ENCODE measurements at places on chromosomes 12 and 14. TPM values are rescaled to one million over a fixed set of nuclear protein-coding genes. Genes with fewer than 3 reads are reported as not detected.

GRCh38 chr12:80935111-80935510 is 2.6 kb downstream of the LIN7A start:
- DNase-seq = no peak

GRCh38 chr12:2648406-2648805 is 146.4 kb upstream of the FKBP4 start:
- DNase-seq = peak; percentile 11

DNA sequence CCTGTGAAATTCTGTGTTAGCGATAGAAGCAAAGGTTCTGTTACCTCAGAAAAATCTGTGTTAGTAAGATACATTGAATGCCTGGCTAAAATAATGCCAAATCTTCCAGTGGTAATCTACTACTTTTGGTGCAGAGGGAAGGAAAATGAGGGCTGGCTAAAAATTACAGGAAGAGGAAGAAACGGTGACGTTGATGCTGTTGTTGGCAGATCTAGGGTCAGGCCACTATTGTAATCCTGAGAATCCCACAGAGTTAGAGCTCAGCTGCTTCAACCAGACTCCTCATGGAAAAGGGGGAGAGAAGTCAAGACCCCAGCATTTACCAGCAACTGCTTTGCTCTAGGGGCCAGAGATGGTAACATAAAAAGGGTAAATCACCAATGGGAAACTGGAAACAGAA is 145.1 kb downstream of the PPM1H start:
- no peak for DNase-seq

- DNase-seq = no peak
These were observed 37.2 kb downstream of the IFNG start for GRCh38 chr12:68122236-68122920.

SIRT4 gene
- 0.39 TPM for total RNA-seq

DNA sequence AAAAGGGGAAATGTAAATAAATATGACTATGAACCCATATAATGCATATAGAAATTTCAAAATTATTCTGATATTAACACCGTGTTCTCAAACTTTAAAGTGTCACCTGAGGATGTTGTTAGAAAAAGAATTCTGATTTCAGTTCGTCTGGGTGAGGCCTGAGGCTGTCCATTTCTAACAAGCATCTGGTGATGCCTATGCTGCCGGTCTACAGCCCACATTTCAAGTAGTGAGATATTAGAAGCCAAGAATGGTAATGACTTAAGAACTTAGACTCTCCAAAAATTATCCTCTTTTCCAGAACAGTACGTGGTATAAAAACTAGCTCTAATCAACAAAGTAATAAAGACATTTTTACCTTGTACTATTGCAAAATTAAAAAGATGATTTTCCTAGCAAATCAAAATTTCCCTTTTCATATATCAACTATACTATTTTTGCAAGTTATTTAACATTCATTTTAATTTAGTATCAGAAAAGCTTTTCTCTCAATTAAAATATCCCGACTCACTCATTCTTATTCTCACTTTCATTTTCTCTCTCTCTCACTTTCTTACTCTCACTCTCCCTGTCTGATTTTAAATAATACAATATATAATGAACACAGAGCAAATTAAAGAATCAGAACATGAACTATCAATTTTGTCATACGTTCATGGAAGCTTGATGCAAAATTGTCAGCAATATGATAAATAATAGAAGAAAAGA is 35.0 kb downstream of the PIK3C2G start:
- no peak for DNase-seq

GRCh38 chr12:108589028-108589839 is 8.7 kb downstream of the TMEM119 start:
- no peak for DNase-seq

RASSF9 gene
- total RNA-seq = 7.9 TPM

DNA sequence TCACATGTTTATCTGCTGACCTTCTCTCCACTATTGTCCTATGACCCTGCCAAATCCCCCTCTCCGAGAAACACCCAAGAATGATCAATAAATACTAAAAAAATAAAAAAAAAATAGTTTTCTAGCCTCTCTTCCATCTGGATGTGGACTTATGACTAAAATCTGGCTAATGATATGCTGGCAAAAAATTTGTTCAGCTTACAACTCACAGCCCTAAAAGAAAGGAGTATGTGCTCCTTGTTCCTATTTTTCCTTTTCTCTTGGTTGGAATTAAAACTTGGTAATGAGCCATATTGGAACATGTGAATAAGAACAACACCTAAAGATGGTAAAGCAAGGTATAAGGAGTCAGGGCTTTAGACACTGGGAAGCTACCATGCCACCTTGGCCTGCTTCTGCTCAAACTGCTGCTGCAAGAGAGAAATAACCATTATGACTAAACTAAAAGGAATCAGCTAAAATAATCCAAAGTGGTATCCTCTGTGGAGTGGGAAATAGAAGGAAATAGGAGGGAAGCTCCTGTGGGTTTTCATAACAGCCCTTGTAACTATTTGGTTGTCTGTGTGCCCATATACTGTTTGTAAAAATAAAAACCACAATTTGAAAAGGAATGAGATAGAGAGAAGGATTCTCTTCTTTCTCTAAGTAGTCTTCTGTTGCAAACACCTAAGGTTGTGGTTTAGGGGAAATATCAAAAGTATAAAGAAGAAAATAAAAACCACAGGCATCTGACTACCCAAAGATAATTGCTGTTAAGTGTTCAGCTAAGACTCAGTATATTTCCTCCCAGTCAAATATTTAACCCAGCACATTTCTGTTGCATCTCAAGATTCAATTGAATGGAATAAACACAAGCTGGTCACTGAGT is 53.8 kb downstream of the SDR9C7 start:
- DNase-seq = no peak

BATF gene
- 3.2 TPM for total RNA-seq

- DNase-seq = no peak
These were observed 193.8 kb downstream of the SYT1 start for GRCh38 chr12:79058342-79058741.

- DNase-seq = no peak
These were observed 507 bp upstream of the FKBP4 start for GRCh38 chr12:2794191-2794735.

DNA sequence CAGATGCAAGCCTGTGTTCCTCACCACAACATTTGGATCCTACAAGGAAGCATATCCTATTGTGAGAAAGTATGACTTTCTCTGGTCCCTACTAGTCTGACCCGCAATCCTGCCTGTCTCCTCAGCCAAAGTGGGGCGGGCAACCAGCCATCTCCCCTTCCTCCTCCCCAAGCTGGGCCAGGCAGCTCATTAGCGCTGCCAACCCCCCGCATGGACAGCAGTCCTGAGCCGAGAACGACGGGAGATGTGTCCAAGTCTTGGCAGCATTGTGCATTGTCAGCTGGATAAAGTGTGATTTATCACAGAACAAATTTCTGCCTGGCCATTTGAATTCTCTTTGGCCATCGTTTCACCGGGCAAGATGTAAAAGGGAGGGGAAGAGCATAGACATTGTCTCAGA is 139.4 kb downstream of the SLC15A4 start:
- DNase-seq = no peak

GRCh38 chr14:95011445-95012006 is 145.8 kb downstream of the DICER1 start:
- no peak for DNase-seq

- no peak for DNase-seq
These were observed at the start of gene SLC39A2 for GRCh38 chr14:20998674-20999366. Gene SLC39A2, plus strand, starts transcription at chr14:20999293. Its CDS starts 154 bp downstream, at chr14:20999447.

- DNase-seq = no peak
These were observed 17.2 kb downstream of the PITPNM2 start for GRCh38 chr12:123133701-123134100.

DNA sequence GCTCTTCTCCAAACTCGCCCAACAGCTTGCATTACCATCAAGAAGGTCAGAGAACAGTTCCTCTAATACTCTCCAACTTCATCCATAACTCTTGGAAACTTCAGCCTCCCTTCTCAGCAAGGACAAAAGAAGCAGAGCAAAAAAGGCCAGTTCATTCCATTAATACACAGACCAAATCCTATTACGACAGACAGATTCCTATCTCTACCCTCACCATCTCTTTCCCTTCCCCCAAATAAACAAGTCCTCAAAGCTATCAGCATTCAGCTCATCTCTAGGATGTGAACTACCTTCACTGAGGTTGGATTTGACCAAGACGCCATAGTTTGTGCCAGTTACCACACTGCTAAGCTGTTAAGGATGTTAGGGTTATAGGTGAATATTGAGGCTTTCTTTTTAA is 25.2 kb downstream of the SINHCAF start:
- no peak for DNase-seq

HOXC10 gene
- total RNA-seq = 1.6 TPM

CDK2 gene
- total RNA-seq = 29.8 TPM

GRCh38 chr12:57731411-57732080 is 7.0 kb downstream of the AGAP2 start:
- no peak for DNase-seq

- DNase-seq = no peak
These were observed 2.4 kb downstream of the ETNK1 start for GRCh38 chr12:22627371-22627770.

GRCh38 chr12:46794593-46795190 is 31.1 kb downstream of the SLC38A4 start:
- DNase-seq = no peak

CISTR gene
- total RNA-seq = not detected

NAV3 gene
- total RNA-seq = 6.2 TPM

- no peak for DNase-seq
These were observed 31.1 kb downstream of the IRF2BPL start for GRCh38 chr14:76997257-76997970.

DNA sequence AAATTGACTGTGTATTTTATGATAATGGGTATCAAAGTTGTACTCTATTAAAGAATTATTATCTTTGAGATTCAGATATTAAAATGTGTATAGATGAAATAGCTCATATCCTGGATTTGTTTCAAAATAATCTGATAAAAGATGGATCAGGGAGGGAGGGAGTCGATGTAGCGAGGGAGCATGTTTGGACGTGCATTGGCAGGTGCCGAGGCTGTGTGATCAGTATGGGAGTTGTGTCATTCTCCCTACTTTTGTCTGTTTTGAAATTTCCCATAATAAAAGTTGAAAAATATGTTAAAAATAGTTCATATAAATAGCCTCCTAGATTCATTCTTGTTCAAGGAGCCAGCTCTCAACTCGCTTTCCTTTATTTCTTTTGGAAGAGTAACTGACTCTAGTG is 171.6 kb upstream of the HIF1A start:
- DNase-seq = no peak

DNA sequence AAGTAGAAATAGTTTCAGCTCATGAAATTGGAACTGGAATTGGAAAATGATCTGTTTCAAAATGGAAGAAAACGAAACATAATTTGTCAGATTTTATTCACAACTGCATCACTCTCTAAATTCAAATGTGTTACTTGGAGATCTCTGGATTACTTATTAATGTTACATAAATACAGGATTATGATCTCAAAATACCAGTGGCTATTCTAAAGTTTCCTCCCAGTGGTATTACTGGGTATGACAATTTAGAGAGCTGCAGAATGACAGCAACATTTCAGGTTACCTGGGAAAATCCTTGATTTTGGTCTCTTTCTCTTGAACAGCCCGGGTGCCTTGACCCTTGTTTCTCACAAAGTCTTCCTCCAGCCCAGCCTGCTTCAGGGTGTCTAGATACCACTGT is 14.2 kb downstream of the FAM161B start:
- no peak for DNase-seq

DNA sequence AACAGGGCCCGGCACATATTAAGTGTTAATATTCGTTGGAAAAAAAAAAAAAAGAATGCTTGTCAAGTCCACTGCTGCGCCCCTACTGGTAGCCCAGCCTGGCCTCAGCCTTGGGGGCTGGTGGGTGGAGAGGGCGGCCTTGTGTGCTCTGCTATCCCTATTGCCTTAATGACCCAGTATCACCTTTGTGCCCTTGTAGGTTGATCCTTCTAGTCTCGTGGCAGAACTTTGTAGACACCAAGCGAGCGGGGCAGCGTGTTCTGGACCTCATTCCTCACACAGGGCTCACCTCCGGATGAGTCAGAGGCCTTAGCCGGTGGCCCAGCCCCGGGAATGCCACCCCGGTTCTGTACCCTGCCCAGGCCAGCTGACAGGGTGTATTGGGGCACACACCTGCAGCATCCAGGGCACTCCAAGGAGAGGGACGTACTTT is 1.8 kb upstream of the RCOR1 start:
- peak; percentile 59 for DNase-seq

GRCh38 chr14:93629643-93630042 is 158.6 kb downstream of the PRIMA1 start:
- DNase-seq = no peak

DPF3 gene
- 2.2 TPM for total RNA-seq

NCKAP5L gene
- 22.2 TPM for total RNA-seq

BEGAIN gene
- total RNA-seq = 2.6 TPM

DNA sequence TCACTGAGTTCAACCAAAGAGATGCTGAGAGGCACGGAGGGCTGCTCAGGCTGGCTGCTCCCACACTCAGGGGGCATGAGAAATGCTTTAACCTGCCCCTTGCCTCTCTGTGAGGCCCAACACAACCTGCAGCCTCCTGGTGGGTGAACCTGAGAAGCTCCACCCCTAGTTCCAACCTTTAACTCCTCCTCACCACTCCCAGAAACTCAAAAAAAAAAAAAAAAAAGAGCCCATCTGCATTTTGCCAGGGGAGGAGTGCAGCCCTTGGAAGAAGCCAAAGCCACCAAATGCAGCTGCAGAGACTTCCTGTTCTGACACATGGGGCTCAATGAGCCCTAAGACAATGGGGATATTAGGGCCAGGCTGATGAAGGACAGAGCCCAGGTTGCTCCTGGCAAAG is 8.9 kb downstream of the KRT4 start:
- DNase-seq = no peak

DNA sequence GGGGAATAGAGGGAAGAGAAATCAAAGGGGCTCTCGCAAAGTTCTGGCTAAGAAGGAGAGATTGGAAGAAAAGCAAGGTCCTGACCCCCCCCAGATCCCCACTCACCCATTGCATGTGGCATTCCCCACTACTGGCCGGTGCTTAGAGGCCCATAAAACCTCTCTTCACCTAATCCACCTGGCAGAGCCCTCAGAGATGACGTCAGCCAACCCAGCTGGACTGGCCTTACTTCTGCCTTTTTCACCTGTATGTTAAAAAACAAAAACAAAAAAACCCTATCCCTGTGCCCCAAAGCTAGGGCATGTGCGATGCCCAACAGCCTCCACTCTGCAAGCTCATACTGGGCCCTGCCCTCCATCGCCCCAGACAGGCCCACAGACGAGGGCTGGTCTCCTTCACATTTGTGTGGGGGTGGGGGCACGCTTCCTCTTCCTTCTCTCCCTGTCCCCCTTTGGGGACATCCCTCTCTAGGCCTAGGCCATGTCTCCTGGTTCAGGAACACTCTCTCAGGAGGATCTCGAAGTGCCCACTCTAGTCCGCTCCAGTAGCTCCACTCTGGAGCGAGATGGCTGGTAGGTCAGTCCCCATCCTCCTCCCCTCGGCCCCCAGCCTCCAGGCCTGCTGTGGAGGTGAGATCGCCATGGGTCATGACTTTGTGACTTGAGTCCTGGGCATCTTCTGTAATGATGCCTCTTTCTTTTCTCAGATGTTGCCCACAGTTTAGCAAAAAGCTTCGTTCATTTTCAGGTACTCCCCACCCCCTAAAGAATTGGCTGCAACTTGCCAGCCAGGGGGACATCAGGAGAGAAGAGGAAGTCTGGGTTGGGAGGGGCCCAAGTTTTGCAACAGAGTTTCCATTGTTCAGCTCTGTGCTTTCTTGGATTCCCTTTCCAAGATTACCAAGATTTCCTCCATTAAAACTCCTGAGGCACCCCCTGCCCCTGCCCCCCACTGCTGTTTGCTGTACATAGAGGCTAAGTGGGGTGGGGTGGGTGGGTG is 37.0 kb downstream of the FIGNL2 start:
- DNase-seq = no peak

- DNase-seq = no peak
These were observed 157.0 kb upstream of the RMST start for GRCh38 chr12:97305651-97306050.

HIGD1C gene
- total RNA-seq = not detected

PLCZ1 gene
- total RNA-seq = 0.66 TPM
